ENCODE measurements at places on chromosomes 7 and 10.
A peak's percentile ranks its signal among the peaks of the same experiment; 100 is the strongest.

DNA sequence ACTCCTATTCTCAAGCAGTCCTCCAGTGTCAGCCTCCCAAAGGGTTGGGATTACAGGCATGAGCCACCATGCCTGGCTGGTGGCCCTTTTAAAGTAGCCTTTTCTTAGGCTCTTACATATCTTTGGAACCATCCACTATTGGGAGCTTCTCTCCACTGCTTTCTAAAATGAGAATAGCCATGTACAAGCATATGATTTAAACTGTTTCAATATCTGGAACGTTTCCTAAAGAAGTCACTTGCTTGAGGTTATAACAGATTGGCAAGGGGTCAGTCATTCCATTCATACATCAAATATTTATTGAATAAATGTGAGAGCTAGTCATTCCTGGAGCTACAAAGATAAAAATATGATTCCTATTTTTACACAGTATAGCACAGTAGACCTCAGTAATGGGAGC lies 97.4 kb upstream of the LRGUK start:
- DNase-seq = no peak

DNA sequence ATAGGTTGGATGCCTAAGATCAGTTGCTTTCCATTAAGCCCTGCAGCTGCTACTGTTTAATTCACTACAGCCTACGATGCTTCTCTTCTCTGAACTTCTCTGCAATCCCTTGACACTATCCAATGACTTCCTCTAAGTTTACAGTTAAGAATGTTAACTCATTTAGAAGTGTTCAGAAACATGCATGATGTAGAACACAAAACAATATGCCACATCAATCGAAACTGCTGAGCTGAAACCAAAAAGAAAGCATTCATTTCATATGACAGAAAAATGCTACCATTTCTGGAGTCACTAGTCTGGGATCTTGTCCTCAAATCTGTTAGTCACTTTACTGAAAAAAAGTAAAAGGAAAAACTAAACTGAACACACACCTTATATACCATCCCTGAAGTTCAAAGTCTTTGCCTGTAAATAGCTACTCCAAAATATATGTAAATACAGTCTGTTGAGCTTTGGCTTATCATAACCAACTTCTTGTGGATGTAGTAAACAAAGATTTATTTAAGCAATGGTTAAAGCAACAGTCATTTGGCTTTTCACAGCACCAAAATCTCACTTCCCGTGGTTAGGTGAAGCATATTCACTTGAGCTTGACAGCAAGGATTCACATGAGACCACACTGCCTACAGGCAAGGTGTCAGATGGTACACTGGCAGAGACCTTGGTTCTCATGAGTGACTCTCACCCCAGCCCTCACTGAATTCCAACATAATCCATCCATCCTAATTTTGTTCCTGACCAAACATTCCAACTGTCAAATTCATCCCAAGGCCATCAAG lies 187.0 kb downstream of the PPP1R17 start:
- DNase-seq = no peak

DNA sequence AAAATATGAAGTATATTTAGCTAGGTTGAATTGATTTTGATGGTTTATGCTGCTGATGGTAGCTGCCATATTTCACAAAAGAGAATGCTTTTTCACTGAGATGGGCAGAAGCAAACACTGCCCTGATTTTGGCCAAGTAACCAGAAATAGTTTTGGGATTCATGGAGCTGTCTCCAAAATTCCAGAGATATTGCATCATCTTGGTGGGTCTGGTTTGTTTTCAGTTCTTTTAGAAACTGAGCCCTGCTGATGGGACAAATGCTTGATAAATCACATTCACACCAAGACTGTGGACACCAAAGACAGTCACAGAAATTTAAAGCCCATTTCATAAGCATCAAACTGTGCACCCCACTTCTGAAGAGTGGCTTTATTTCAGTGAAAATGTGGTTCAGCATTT lies 140.5 kb downstream of the BICC1 start:
- no peak for DNase-seq

GRCh38 chr7:106869954-106870353 lies 4.9 kb downstream of the PIK3CG start:
- DNase-seq = no peak

GRCh38 chr10:98536551-98536950 lies 89.8 kb upstream of the HPS1 start:
- no peak for DNase-seq

DNA sequence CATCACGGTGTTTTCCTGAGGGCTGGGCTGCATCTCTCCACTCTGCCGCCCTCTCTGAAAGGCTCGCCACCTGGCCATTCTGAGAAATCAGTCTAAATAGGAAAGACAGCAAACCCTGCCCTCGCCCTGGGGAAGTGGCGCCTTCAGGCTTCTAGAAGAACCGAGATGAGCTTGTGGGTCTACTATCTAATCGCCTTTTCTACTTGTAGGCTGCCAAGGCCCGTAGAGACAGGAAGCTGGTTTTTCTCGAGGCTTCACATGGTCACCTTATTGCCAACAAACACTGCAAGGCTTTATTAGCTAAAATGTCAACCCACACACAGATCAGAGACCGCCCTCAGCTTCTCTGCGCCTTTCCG lies 21.4 kb downstream of the LAT2 start:
- no peak for DNase-seq

DNA sequence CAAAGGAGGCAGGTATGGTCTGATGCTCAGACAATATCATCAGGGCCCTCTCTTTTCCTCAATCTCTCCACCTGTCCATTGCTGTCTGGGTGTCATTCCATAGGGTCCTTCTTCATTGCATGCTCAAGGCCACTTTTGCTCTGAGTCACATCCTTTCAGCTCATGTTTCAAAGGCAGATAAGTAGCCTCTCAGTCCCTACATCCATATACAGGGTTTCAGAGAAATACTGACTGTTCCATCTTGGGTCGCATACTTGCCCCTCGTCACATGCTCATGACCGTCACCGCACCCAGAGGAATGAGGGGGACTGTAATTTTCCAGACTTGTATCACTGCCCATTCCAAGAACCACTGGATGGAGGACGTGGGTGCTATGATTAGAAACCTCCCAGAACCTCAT lies 93.4 kb downstream of the FAM107B start:
- DNase-seq = no peak

GRCh38 chr10:110138197-110138812 lies 69.1 kb upstream of the MXI1 start:
- DNase-seq = peak; percentile 38

DNA sequence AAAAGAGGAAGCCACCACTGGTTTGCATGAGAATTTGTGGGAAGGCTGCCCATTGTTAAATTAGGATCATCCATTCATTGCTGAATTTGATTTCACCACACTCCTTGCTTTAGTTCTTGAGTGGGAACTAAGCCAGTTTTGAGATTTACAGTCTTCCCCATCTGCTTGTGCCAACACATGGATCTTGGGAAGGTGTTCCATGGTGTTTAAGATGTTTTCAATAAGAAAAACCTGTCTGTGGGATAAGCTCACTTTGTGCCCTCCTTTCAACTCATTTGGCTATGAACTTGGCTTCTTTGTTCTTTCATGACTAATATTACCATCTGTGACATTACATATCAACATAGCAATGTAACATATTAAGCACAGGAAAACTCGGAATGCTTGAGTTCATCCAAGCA lies 73.2 kb downstream of the INHBA start:
- no peak for DNase-seq

DNA sequence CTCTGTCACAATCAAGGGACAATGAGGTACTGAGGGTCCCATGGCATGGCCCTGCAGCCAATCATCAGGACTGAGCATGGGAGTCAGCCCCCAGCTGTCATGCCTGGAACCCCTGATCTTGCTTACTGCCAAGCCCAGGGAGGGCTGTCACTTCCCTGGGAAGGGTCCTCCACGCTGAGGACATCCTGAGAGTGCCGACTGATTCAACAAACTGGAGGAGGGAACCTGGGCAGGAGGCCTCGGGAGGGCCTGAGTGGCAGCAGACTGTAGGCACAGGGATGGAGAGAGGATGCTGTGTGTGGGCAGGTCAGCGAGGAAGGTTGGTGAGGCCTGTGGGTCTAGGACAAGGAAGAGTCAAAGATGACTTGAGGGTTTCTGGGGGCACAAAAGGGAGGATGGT lies 154.3 kb downstream of the ZNF248 start:
- DNase-seq = no peak

DNA sequence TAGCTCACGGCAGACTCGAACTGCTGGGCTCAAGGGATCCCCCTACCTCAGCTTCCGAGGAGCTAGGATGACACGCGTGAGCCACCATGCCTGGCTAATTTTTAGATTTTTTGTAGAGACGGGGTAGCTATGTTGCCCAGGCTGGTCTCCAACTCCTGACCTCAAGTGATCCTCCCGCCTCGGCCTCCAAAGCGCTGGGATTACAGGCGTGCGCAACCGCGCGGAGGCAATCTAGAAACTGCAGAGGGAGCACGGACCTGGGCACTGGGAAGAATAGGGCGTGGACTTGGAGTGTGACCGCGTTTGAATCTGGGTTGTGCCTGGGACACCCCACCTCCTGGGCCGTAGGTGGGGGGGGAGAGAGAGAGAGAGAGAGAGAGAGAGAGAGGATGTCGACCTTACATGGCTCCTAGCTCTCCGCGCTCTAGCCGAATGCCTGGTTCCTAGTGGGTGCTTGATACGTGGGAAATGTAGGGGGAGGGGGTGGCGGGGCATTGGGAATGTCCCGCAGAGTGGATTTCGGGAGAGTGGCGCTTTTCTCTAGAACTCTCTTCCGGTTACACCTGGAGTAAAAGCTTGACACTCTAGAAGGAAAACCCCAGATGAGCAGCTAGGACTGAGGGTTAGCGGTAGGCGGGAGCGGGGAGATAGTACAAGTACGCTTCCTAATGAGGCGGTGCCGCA lies 1.2 kb upstream of the MAP3K8 start:
- no peak for DNase-seq

DNA sequence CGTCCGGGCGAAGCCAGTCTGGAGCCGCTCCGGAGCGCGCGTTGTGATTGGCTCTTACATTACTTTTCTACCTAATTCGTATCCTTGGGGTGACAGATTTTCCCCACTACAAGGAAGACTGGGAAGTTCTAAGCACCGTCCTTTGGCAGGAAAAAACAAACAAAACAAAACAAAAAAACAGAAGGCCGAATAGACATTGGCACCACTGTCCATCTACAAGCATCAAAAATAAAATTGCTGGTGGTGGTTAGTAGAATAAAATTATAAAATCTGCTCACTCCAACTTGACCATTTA lies 651 bp upstream of the SKAP2 start:
- DNase-seq = peak; percentile 94

- no peak for DNase-seq
Observed at GRCh38 chr7:74202841-74203556, 6.8 kb upstream of the LAT2 start.

DNA sequence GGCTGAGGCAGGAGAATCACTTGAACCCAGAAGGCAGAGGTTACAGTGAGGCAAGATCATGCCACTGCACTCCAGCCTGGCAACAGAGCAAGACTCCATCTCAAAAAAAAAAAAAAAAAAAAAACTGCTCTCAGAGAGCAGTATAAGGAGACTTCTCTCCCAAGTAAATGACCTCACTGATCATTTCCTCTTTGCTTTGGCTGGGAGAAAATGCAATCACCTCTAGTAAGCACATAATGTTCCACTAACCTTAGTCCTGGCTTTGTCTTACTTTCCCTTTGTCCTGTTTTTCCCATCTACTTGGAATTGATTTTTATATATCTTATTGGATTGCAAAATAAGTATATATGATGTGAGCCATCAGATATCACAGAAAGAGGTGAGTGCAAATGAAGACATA lies 2.5 kb downstream of the SLC25A13 start:
- DNase-seq = no peak

- no peak for DNase-seq
Observed at GRCh38 chr7:22920672-22921071, 93.3 kb downstream of the HYCC1 start.

GRCh38 chr7:93226310-93226709 lies at the start of gene HEPACAM2:
Gene HEPACAM2 (minus strand): TSS chr7:93226469.
- peak; percentile 69 for DNase-seq

DNA sequence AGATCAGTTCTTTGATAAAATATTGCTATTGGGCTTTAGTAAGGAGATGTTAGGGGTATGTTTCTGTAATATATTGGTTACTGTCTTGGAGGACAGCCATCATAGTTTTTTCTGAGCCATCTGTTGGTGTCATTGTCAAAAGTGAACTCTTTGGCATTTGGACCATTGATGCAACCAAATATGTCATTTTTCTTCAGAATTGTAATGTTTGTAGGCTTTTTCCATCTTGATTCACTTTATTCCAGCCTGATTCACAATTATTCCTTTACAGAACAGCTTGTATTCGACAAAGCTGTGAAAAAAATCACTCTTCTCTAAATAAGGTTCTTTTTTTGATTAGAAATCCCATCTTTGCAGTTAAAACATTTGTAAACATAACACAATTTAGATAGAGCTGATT lies 37.4 kb downstream of the SMNDC1 start:
- DNase-seq = no peak

DNA sequence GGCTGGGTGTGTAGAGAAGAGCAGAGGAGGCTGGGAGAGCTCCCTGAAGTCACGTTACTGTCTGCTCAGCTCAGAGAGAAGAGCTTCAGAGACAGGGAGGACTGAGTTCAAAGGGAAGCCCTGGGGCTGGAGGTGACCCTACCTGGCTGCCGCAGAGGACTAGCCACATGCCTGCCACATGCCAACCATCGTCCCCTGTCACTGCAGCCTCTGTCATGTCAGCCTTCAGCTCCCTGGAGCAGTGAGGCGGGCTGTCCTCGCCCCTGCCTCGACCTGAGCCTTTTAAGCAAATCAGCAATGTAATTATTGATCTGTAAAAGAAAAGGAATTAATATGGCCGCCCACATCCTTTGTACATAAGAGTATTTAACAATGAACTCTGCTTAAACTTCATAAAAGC lies 89.3 kb upstream of the RET start:
- DNase-seq = no peak

- no peak for DNase-seq
Observed at GRCh38 chr10:86392723-86393094, 26.1 kb upstream of the GRID1 start.

- DNase-seq = no peak
Observed at GRCh38 chr7:92242972-92243371, 2.7 kb downstream of the KRIT1 start.

DNA sequence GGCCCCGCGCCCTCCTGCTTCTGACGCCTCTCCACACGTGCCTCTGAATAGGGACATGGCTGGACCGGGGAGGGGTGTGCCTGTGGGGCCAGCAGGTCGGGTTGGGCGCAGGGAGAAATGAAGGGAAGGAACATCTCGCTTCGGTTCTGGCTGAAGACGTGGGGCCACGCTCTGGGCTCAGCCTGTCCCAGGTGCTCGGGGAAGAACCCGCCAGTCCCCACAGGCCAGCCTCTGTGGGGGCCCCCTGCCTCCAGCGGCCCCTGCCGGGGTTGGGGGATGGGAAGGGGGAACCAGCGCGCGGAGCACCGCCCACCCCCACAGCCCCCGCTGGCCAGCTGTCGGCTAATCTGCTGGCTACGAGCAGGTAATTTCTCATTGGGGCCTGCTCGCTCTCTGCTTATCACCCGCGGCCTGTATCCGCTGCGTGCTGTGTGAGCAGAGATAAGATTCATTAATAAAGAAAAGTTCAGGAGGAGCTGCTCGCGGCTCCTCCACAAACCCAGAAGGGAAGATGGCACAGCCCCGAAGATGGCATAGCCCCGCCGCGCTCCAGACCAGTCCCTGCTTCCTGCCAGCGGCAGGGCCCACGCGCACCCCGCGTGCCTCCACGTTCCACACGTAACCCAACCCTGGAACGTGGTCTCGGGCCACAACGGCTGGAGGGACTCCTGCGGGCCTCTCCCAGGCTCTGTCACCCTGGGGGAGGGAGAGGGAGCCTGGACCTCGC lies 186.2 kb downstream of the ELFN1 start:
- DNase-seq = no peak
